Articular chondrocyte of knee joint (primary cell): ENCODE measurements at places on chromosomes 1 and 21. TPM values are rescaled to one million over a fixed set of nuclear protein-coding genes. Genes with fewer than 3 reads are reported as not detected.

ASAP3 gene
- total RNA-seq = 127 and 150 TPM in 2 replicates

CFHR2 gene
- not detected in 2 replicates for total RNA-seq

COL8A2 gene
- 53.4 and 60.5 TPM in 2 replicates for total RNA-seq

TTC34 gene
- total RNA-seq = 0.22 and 0.39 TPM in 2 replicates

PLA2G2A gene
- 4.3 and 7.6 TPM in 2 replicates for total RNA-seq

LIX1L gene
- 44.6 and 45.1 TPM in 2 replicates for total RNA-seq

ACTN2 gene
- total RNA-seq = not detected in 2 replicates

LCE1D gene
- total RNA-seq = not detected in 2 replicates

KLF17 gene
- 1.2 and 1.4 TPM in 2 replicates for total RNA-seq

S100A12 gene
- total RNA-seq = not detected in 2 replicates

OLIG2 gene
- total RNA-seq = not detected in 2 replicates

UBAP2L gene
- total RNA-seq = 124 and 137 TPM in 2 replicates

RAB13 gene
- total RNA-seq = 58.9 and 67.0 TPM in 2 replicates

CYP4Z1 gene
- total RNA-seq = under 0.01 TPM in 1 of 2 replicates, not detected in the other

CD52 gene
- total RNA-seq = not detected in 2 replicates

UBE2U gene
- total RNA-seq = not detected in 2 replicates

NBPF6 gene
- not detected in 2 replicates for total RNA-seq

SNX7 gene
- 64.1 and 66.4 TPM in 2 replicates for total RNA-seq

CFAP45 gene
- 0.65 and 1.1 TPM in 2 replicates for total RNA-seq
